ENCODE measurements at places on chromosomes 5 and 9.

- DNase-seq: no peak
These were observed 232.7 kb downstream of the ADAMTSL1 start for GRCh38 chr9:18706648-18707047.

- no peak for DNase-seq
These were observed 37.2 kb upstream of the KIF2A start for GRCh38 chr5:62268792-62269191.

DNA sequence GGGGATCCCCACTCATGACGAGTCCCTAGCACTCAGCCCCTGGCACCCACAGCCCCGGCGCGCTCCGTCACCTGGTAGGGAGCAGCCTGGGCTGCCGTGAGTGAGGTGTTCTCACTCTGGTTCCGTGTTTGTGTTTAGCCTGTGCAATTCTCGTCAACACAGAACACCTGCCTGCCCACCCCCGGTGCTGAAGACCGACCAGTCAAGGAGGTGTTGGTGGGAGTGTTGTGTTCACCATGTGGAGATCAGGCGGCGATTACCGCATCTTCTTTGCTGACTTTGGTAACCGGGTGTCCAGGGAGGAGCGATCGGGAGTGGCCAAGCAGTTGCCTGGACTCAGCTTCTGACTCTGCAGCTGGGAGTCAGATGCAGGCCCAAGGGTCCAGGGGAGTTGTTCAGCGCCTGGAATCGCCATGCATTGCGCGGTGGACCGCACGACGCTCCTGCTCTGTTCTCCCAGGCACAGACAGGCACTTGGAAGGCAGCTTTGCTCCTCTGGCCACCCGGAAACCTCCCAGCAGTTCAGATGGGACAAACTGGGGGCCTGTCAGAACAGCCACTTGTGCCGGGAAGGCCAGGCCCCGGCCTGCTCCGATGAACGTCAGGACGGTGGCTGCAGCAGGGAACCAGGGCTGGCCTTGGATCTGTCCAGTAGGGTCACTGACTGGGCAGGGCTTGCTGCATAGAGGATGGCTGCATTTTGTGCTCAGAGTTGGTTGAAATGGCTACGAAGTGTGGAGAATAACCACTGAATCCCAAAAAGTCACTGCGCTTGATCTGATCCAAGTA lies 28.2 kb downstream of the EXOC3 start:
- no peak for DNase-seq

- DNase-seq: peak; percentile 94
These were observed 12.8 kb downstream of the OSTF1 start for GRCh38 chr9:75101004-75101588.

DNA sequence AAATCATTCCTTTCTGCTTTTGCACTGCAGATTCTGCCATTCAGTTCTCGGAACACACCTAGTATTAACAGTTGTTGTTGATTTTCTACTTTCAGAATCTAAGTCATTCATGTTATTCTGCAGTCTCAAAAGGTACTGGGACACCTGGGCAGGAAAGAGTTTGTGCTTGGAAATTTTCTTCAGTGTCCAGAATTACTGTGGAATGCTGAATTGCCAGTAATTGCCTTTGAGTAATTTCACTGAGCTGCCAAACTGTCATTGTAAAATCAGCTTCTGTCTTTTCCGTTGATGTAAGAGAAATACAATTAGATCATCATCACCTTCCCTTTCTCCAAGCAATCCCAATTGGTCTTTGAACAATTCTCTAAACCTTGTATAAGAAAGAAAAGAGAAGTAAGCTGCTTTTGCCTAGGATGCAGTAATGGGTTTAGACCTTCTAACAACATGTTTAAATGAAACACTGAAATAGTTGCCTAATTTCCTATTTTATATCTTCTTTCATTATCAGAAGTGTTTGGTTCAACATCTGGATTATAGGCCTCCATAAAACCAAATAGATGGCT lies 75.7 kb upstream of the TGFBR1 start:
- DNase-seq: peak; percentile 30

- DNase-seq: peak; percentile 97
These were observed 58.0 kb upstream of the PTPN3 start for GRCh38 chr9:109556061-109556460.

GRCh38 chr5:60445921-60446320 lies 254.0 kb downstream of the DEPDC1B start:
- no peak for DNase-seq

GRCh38 chr9:81394881-81395675 lies 294.3 kb downstream of the TLE1 start:
- no peak for DNase-seq

DNA sequence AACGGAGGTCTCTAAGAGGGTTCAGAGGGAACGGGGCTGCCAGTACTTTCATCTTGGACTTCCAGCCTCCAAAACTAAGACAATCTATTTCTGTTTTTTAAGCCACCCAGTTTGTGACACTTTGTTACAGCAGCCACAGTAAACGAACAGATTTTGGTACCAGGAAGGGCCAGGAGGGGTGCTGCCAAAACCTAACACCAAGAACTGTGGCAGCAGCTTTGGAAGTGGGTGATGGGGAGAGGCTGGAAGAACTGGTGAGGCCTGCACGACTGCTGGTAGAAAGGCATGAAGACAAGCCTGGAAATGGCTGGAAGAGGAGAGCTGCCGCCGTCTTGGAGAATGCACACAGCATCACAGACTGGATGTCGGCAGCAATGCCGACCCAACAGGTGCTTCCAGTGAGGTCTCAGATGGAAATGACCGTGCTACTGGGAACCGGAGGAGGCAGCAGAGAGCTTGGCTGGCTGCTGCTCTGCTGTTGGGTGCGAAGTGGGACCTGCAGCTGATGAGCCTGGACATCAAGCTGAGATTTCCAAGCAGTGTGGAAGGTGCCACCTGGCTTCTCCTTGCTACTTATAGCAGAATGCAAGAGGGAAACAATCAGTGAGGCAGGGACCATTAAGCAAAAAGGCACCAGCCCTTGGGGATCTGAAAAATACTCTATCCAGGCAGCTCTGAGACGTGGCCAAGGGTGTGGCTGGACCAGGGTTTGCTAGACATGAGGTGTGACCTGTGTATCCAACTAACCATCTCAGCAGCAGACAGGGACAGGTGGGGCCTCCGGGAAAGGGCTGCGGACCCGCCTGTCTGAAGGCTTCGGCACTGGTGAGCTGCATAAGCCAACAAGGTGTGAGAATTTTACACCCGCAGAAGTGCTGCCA lies 4.7 kb upstream of the TMEM210 start:
- peak; percentile 80 for DNase-seq

DNA sequence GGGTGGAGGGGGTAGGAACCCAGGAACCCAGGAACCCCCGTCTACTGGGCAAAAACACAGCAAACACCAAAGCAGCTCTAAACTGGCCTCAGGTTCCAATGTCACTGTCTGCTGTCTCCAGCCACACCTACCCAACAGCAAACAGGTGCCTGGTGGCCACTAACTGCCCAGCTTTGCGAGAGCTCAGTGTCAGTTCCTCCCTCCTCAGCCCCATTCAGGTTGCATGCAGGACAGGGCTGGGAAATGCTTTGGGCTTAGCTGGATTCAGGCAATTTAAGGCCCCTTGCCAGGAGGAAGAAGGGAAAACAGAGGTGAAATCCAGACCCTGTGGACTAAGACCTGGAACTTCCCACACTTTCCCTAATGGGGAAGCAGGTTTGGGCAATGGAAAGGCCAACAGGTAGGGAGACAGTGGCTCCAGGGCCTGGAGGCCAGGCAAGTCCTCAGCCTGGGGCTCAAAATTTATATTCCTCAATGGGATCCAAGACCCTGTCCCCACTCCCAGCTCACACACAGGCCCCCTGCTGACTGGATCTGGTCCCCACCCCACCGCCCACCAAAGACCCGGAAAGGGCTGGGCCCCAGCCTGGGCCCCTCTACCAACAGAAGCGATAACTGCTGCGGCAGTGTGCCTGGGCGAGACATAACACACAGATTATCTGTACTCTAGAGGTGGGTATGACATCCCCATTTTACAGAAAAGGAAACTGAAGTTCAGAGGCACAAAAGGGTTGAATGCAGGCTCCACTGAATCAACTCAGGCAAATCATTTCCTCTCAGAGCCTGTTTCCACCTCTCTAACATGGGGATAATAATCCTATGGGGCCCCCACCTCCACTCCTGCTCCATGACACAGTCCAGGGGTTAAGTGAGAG lies 3.5 kb downstream of the EEIG1 start:
- no peak for DNase-seq
